H7 (cell line): ENCODE measurements at places on chromosomes 3 and 15.

GRCh38 chr15:89780601-89781000, 4.5 kb downstream of the MESP2 start:
- DNase-seq, result no peak

DNA sequence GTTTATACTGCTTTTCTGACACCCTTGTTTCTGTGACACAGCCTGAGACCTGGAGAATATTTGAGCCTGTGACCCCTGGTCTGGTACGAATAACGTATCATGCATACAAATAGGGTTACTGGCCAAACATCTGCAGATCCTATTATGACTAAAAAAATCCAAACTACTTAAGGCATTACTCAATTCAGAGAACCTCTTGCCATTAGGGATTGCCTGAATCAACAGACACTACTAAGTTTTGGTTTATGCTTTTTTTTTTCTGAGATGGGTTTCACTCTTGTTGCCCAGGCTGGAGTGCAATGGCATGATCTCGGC, 35.4 kb downstream of the OSBPL10 start:
- no peak for DNase-seq

- no peak for DNase-seq
These were observed 137.2 kb downstream of the DOCK3 start for GRCh38 chr3:50811893-50812292.

- DNase-seq, result no peak
These were observed 508.8 kb downstream of the RBMS3 start for GRCh38 chr3:29789686-29790085.
